Fibroblast of skin of left biceps (primary cell): ENCODE measurements at places on chromosomes 2 and 18.

DNA sequence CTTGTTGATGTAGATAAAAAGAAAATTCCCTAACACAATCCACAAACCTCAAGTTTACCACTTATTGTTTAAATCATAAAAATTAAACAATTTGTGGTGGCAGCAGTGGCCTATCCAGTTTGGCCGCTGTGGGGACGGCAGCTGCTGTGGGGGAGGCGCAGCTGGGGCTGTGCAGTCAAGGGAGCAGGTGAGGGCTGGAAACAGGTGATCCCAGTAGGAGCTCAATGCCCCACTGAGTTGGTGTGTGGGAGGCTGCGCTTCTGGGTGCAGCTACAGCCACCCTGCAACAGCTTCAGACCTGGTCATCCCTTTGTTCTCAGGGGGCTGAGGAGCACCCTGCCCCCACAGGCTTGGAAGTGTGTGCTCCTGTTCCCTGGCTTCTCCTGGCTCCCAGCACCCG lies 266.0 kb upstream of the FSIP2 start:
- no peak for DNase-seq

DNA sequence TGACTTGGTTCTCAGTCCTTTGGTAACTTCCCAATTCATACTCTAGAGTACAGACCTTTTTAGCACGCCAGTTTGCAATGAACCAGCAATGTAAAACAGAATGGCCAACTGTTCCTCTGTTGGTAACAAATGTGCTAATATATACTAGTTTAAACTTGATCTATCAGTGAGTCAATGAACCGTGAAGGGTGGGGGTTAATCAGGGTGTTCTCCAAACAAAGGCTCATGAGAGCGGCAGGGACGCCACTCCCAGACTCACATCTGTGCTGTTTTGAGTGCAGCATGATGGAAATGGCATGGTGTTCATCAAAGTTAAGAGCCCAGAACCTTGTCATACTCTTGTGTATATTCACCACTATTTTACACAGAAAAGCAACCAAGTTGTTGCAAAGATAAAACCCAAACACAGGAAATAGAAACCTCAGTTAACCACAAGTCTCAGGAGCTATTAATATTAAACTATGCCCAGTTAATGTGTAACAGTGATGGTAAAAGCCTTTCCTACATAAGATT lies 70.3 kb downstream of the CERKL start:
- DNase-seq, result no peak

DNA sequence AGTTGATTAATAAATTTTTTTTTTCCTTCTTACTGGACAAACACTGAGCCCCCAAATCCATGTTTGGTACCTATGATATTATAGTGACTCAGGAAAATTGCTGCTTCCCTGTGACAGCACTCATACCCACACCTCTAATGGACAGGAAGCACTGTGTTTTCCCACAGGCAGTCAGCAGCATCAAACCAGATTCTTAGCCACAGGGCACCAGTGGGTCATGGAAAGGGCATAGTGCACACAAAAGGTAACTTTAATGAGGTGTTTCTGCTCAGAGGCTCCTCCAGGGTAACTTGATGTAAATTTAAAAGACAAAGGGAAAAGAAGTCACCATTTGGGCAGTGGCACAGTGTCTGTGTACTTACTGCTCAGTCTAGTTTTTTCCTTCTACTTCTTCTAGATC lies 34.1 kb downstream of the SERPINB11 start:
- DNase-seq, result no peak

DNA sequence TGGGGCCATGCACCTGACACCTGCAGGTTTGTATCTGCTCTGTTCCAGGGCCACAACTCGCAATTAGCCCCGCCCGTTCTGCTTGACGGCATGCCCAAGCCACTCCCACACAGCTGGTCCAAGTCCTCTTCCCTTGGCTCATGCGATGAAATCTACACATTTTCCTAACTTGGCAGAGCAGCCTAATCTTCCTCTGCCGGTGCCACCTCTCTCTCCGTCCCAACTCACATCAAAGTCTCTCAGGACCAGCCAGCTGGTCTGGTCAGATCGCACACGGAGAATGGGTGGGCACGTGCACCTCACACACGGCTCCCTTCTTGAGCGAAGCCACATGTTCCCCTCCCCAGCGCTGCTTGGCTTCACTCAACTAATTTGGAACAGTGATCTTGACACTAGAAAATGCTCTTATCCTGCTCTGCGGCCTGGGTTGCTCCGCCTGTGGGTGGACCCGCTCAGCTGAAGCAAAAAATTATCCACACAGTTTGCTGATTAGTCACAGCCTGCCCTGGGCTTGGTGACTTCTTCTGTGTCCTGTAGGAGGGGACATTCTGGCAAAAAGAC lies 176.7 kb downstream of the NRP2 start:
- no peak for DNase-seq

DNA sequence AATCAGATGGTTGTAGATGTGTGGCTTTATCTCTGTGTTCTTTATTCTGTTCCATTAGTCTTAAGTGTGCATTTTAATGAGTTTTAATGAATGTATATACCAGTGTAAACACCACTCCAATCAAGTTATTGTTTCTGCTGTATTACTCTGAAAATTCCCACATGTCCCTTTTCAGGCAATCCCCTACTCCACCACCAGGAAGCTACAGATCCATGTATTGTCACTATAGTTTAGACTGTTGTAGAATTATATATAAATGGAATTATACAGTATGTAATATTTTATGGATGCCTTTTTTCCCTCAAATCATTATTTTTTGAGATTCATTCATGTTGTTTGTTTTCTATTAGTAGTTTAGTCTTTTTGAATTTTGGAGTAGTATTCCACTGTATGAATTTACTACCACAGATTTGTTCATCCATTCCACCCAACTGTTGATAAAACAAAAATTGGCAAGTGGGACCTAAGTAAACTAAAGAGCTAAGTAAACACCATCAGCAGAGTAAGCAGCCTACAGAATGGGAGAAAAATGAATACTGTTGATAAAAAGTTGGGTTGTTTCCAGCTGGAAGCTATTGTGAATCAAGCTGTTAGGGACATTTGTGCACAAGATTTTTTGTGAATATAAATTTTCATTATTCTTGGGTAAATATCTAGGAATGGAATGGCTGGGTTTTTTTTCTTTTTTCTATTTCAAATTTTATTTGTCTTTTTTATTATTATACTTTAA lies 262.0 kb downstream of the CAMKMT start:
- DNase-seq, result no peak

DNA sequence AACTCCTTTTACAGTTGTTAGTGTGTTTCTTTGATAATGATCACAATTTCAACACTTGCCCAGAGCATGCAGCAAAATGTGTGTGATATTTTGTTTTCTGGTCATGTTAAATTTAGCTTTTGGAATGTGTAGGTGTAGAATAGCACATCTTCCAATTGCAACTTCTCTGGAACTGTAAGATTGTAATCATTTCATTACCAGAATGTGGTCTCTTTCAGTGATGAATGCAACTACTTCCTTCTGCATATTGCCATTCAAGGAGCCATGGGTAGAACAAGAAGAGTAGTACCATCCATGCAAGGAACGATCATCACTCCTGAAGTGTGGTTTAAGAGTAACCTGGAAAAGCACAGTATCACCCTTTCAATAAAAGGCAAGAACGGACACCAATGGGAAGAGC lies 548.8 kb upstream of the ZNF804A start:
- no peak for DNase-seq

DNA sequence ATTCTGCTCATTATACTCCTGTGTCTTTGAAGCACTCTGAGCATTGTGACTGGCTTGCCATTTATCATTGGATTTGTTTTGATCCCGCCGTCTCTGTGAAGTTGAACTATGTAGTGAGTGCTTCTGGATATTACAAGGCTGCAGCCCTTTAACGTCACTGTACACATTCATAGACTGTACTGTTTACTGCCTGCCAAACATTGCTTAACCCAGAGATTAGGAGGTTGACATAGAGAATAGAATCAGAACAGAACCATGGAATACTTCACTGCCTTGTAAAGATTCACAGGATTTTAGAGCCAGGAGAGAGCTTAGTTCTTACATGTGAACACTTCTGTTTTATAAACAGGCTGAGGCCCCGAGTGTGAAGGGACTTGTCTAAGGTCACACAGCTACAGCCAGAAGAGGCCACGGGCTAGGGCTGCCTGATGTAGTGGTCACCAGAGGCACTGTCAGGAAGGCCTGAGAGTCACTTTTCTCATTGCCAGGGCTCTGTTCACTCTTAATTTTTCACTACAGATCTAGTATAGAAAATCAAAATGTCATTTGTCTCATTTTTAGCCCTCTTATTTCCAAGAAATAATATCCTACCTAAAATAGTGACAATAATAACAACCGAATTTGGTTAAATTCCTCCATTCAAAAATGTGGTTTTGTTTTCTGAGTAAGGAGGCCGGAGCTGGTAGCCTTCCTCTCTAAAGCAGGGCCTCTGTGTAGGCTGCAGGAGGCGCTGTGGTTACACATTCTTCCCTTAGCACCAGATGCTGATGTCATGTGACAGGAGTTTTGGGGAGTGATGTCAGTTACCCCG lies 87.9 kb downstream of the UGGT1 start:
- DNase-seq, result peak; percentile 25

GRCh38 chr2:186560254-186560653 lies 29.6 kb upstream of the ITGAV start:
- DNase-seq, result no peak

DNA sequence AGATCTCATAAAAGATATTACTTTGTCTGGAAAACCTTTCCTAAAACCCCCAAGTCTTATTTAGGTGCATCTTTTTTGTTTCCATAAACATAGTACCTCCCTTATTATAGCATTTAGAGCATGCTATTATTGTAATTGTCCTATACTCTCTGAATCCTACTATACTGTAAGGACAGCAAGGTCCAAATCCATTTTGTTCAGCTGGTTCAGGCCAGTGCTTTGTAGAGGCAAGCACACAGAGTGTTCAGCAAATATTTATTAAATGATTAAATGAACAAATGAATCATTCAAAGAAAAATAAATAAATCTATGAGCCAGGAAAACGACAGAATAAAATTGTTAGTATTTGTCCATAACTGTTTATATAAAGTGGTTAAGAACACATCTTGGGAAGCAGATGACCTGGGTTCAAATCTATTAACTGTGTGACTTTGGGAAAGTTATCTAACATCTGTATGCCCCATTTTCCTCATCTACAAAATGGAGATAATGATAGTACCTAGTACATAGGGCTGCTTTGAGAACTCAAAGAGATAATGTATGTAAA lies 86.0 kb downstream of the COL3A1 start:
- DNase-seq, result no peak

DNA sequence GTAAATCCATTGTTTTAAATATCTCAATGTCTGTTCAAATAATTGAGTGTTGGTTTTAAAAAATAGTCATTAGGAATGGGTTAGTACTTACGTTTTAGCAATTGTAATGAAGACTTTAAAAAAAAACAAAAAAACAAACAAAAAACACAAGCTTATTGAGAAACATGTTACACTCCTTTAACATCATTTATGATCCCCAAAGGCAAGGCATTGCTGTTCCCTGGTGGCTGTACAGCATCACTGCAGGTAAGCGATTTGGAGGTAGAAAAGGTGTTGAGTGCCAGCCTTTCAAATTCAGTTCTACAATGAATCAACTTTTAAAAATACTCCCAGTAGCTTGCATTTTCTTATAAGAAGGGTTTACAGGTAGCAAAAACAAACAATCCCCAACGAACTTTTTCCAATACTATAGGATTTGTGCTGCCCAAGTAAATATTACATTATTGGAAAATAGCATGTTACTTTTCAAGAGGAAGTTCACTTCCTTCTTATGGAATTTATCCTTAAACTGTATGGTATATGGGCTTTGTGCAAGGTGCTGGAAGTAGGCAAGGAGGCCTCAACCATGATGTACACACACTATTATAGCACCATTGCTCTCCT lies 27.5 kb downstream of the CNRIP1 start:
- no peak for DNase-seq

- no peak for DNase-seq
Measured at GRCh38 chr2:116319001-116319400, 1495.5 kb upstream of the DDX18 start.

DNA sequence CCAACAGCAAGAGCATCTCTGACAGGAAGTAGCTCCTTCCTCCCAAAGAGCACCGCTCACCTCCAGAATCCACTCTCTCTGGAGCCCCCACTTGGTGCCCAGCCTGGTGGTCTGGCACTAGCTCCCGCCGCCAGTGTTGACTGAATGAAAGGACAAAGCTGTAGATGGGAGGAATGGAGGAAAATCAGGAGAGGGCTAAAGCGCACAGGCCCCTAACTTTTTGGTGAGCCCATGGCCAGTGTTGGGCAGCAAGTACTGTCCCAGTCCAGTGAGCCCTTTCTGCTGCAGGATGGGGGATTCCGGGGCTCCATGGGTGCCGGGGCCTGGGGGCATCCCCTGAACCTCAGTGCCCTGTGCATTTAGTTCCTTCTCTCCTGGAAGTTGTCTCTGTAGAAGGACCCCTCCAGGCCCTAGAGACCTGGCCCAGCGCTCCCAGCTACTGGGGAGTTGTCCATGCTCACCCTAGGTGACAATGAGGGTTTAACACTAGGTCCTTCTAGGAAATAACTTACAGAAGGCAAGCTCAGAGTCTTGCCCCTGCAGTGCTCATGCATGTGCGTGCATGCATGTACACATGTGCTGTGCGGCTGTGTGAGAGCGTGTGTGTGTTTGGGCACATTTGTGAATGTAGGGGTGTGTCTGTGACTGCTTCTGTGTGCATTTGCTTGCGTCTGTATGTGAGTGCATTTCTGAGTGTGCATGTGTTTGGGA lies 33.6 kb downstream of the GLI2 start:
- DNase-seq, result no peak

GRCh38 chr2:99880148-99880963 lies 262.0 kb downstream of the AFF3 start:
- DNase-seq, result no peak

DNA sequence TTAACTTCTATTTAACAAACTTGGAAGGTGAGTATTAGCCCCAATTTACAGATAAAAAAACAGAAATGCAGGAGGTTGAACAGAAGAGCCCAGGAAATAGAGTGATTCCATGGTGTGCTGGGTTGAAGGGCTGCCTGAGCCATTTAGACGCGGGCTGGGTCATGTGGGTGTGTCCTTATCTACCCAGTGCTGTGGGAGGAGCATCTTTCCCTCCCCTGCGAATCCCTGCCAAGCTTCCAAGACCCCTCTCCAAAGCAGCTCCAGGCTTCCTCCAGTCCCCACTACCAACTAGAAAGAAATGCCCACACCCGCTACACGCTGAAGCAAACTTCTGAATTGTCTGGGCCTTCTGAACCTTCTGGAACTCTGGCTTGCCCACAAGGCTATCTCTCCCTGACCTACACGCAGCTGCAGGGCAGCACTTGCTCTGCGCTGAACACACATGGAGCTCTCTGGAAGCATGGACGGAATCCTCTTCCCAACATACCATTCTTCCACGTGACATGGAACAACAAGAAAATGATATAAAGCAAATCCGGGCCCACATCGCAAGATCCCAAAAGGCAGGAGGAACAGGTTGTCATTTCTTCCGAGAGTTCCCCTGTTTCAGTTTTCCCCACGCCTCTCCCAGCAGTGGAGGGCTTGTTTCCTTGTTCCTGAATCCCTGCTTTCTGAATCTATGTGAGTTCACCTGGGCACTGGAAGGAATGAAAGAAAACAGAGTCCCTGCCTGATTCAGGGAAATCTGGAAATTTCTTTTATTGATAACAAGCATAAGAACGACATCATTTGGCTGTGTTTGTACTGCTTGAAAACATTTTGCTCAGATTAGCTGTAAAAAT lies 562.7 kb upstream of the ID2 start:
- no peak for DNase-seq

- DNase-seq, result no peak
Measured at GRCh38 chr2:103007086-103007485, 245.3 kb downstream of the TMEM182 start.
